ENCODE measurements at places on chromosomes 7 and 10.
A peak's percentile ranks its signal among the peaks of the same experiment; 100 is the strongest.

DNA sequence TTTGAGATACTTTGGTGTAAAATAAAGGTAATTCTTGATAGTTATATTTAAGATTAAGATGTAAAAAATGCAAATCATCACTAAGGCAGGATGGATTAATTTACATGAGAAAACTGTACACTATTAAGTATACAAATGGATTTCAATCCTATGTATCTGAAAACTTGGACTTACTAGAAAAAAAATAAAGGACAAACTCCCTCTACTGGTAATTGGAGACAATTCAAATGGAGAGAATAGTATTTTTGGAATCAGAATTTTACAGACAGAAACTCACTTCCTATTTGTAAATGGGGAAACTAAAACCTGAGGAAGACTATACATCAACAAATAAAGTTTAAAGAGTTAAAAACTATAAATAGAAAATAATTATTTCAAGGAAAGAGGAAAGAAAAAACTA is 62.6 kb downstream of the CUL2 start:
- DNase-seq, result peak; percentile 15

DNA sequence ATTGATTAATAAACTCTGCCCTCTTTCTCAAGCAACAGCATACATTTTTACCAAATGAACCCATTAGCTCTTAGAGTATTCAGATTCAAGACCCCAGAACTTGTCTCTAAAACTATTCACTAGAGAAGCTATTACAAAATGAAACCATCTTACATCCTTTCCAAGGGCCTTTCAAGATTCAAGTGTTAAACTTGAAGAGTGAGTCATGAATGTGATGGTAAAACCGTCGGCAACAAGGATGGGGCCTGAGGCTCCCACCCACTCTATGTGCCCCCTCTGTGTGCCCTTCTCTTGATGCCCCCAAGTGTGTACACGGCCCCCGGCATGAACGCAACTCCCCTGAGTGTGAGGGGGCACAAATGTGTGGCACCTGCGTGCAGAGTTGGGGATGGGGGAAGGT is 46.4 kb downstream of the SFMBT2 start:
- no peak for DNase-seq

GRCh38 chr10:42488416-42488815 is 150.0 kb downstream of the ZNF33B start:
- DNase-seq, result peak; percentile 36

DNA sequence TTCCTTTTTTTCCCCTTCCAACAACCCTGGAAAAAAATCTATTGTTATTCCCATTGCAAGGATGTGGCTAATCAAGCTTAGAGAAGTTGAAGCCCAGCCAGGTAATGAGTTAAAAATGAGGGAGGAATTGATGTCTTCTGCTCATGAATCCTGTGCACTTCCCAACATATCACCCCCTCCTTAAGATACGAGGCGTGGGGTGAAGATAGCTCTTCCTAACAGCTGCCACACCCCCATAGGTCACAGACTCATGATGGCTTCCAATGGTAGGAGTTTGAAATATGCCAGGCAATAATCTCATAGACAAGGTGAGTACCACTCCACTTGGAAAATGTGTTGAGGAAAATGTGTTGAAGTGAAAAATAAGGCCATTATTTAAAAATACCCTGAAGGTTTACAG is 71.3 kb upstream of the HECW1 start:
- DNase-seq, result no peak

- no peak for DNase-seq
Observed at GRCh38 chr7:44935016-44935415, 43.8 kb downstream of the MYO1G start.

DNA sequence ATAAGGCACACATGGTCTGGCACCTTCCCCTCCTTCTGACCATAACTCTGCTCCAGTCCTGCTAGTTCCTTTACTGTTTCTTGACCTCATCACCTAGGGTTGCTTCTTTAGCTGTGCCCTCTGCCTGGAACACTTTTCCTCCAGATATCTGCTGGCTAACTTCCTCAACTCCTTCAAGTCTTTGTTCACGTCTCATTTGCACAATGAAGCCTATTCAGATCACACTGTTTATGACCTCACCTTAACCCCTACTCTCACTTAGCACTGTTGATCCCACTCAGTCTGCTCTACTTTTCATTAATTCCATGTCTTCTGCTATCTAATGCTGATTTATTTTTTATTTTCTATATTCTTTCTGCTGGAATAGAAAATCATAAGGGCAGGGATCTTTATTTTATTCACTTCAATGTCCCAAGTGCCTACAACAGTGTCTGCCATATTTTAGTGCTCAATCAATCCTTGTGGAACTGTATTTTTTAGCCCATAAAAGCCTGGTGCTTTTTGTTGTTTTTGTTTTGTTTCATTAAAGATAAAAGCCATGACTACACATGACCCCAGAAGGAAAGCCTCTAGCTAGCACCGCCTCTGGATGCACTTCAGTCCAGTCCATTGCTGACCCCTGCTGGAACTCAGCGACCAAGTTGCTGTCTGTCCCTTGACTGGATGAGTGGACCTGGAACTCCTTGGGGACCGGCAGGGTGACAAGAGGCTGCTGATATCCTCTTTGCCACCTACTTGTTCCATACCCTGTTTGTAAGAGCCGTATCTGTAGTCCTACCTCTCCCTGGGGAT is 12.3 kb downstream of the KLF14 start:
- no peak for DNase-seq

DNA sequence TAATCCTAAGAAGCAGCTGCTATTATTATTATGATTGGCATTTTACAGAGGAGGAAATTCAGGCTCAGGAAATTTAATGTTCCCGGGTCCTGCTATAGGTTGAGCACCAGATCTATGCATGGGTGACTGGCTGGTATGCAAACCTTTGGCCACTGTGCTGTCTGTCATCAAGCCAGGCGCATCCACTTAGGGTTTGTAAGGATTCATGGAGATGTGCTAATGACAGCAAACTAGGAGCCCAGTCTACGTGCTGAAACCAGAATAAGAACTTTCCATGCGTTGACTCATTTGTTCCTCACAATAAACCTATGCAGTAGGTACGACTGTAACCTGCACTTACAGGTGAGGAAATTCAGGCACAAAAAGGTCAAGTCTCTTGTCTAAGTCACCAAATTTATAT is 64.5 kb upstream of the ZMIZ1 start:
- DNase-seq, result no peak

GRCh38 chr10:6667679-6668270 is 87.7 kb upstream of the PRKCQ start:
- DNase-seq, result no peak

- no peak for DNase-seq
Observed at GRCh38 chr7:26409661-26410547, 118.2 kb downstream of the SNX10 start.

- DNase-seq, result no peak
Observed at GRCh38 chr7:38276096-38276877, 2.9 kb upstream of the TARP start.

GRCh38 chr7:156816943-156817572 is 75.9 kb downstream of the LMBR1 start:
- no peak for DNase-seq

DNA sequence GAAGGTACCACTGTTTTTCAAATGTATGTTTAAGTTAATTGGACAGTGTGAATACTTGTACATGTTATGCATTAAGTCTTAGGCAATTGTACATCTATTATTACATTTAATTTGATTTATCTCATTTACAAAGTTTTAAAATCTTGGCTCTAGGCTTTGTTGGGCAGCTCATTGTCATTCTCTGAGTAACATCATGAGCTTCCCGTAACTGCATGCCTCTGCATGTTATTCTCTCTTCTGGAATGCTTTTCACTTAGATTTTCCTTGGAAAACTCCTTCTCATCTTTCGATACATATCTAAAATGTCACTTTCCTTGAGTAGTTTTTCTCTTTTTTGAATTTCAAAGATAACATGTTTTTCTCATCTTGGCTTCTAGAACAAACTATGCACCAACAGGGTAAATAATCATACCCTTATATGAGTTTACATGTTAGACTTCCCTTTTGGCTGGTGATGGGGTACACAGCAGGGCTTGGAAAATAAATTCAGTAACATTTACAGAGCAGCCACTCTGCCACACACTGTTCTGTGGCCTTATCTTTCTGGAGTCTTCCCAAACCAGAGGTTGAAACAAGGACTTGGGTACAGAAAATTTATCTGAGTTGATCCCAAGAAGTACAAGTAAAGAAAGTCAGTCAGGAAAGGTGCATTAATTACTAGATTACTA is 42.2 kb upstream of the A1CF start:
- DNase-seq, result no peak

DNA sequence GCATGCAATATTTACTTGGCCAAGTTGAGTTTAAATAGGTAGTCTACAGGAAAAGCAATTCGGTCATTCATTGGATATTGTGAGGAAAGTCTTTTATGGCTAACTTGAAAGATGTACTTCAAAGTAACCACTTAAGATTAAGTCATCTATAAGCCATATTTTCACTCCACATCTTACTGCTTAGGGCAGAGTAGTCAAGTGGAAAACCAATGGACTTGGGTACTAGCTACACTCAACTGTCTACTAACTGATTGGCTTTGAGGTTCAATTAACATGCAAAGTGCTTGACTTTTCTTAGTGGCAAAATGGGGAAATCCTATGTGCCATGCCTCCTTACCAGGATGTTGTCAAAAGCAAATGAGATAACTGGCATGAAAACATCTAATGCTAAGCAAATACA is 51.0 kb downstream of the CAV1 start:
- DNase-seq, result no peak

- DNase-seq, result no peak
Observed at GRCh38 chr10:129966370-129966888, 2.4 kb upstream of the EBF3 start.

GRCh38 chr10:78597796-78598555 is 470.8 kb upstream of the ZMIZ1 start:
- DNase-seq, result no peak

GRCh38 chr10:5497948-5498730 is 1.2 kb downstream of the CALML5 start:
- DNase-seq, result no peak
